ENCODE measurements at places on chromosomes 5 and 9.

GRCh38 chr5:78221964-78222451 is 72.5 kb downstream of the AP3B1 start:
- DNase-seq: no peak

DNA sequence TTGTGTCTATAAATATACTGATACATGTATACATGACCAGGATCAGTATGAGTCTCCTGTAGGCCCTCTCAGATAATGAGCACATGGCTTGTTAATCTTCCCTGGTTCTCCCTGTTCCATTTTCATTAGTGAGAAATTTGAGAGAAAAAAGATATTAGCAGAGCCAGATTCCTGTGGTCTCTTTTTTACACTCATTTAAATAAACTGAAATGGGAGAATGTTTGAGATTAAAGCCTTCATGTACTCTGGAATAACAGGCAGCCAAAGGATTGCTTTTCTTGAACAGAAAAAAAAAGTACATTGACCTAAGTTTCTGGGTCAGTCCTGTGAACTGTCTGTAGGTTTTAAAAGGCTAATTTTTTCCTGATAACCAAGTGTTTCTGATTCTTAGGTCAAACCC is 44.2 kb downstream of the PWWP2A start:
- DNase-seq: no peak

- DNase-seq: no peak
Measured at GRCh38 chr9:92730897-92731296, 33.7 kb downstream of the BICD2 start.

DNA sequence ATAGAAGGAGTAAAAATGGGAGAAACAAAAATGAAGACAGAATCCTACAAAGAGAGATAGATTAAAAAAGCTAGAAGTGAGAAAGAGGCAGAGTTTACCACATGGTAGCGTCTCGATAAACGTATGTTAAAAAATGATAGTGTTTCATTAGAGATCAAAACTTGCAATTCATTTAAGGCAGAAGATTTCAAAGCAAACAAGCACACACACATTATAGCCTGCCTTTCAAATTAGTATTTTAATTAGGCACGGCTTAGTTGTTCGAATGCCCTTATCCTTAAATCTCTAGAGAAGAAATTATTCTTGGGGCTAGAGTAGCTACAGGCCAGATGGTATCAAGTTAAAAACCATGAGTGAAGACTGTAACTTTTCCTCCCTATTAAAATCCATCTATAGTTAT is 6.0 kb downstream of the STOM start:
- no peak for DNase-seq

- DNase-seq: no peak
Measured at GRCh38 chr5:14678773-14679334, 14.3 kb downstream of the OTULIN start.

DNA sequence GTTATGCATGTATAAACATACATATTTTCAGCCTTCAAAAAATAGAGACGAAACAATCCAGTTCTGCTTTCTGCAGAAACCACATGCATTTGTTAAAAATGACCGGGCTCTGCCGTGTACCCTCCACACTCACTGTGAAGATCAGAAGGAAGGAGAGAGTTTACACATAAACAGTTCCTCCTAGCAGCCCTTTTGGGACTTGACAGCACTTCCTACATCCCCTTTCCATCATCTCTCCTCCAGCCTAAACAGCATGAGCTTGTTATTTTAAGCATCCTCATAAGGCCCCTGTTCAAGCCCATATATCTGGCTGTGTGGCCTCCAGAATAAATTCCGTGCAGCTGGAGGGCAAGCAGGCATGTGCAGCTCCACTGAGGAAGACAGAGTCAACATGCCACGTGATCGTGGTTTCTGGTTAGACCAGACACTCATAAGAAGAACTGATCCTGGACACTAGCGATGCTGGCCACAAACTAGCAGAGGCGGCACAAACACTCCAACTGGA is 42.2 kb downstream of the NIPAL4 start:
- no peak for DNase-seq

DNA sequence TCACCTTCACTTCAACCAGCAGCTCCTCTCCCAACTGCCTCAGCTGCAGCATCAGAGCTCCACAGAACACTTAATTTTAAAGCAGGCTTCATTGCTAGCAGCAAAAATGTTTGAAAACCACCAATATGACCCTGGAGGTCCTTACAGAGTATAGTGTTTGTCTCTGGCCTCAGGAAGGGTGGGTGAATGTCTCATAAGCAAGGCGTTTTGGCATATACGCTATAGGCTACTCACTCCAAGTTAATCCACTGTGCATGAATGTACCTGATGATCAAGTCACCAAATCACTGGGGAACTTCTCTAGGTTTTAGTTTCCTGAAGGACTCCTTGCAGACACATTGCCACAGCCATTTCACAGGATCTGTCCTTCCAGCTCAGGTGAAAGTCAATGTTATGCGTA is 125.3 kb downstream of the GABBR2 start:
- DNase-seq: no peak

DNA sequence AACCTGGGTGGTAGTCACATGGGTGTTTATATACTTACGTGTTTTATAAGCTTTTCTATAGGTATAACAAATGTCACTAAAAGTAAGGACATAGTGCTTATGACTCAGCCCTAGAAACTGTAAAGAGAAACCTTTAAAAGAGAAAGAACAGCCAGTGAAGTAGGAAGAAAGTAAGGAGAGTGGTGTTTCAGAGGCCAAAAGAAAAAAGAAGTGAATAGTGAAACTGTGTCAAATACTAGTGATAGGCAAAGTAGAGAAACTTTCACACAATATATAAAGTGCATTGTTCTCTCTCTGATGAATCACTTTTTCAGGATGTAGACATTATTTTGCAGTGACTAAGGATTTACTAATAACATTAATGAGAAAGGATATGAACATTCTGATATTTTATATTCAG is 74.2 kb upstream of the SUSD1 start:
- no peak for DNase-seq

GRCh38 chr9:130636648-130637020 is 27.8 kb upstream of the PRDM12 start:
- DNase-seq: no peak

- DNase-seq: no peak
Measured at GRCh38 chr9:80968611-80969010, 720.7 kb downstream of the TLE1 start.

DNA sequence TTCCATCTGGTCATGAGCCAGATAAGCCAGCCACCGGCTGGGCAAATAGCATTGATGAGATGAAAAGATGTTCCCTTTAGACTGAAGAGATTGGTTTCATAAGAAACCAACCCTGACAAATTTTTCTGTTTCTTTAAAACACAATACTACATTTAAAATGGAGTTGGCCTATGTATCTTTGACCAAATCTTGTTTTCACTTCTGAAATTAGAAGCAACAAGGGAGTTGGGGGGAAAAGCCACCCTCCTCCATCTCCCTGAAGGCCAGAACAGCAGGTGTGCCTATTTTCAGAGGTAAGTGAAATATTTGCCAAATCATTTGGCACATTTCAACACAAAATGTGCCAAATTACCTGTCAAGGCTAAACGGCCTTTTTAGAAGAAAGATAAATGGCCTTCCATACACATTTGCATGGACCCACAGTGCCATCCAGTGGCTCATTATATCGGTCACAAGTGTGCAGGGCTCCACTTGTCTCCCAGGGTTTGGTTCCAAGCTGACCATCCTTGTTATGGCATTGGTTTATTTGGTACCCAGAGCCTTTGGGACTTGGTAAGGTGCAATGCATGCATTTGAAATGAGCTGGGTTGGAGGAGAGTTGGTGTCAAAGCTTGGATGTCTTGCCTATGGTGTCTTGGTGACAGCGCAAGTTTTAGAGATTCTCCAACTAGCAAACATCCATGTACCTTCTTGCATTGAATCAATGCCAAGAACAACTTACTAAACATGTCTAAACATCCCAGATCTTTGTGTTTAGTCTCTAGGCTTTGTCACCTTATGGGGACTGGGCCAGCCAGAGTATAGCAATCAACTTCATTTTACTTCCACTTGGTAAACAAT is 372.0 kb upstream of the KIF2A start:
- no peak for DNase-seq

DNA sequence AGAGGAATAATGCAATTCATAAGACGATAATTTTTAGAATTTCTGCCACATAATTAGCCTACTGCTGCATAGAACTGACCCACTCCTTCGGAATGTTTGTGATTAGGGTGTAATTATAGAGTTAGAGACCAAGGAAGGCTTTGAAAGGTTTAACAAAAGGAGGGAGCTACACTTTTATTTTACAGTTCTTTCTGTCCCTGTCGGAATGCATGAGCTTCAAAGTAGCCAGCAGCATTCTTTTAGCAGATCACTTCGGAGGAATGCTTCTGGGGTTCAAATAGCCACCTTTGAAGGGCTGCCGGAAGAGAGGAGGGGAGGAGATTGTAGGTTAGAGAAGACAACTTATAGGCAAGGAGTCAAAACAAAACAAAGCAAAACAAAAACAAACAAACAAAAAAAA is 168.1 kb downstream of the GRIA1 start:
- no peak for DNase-seq

DNA sequence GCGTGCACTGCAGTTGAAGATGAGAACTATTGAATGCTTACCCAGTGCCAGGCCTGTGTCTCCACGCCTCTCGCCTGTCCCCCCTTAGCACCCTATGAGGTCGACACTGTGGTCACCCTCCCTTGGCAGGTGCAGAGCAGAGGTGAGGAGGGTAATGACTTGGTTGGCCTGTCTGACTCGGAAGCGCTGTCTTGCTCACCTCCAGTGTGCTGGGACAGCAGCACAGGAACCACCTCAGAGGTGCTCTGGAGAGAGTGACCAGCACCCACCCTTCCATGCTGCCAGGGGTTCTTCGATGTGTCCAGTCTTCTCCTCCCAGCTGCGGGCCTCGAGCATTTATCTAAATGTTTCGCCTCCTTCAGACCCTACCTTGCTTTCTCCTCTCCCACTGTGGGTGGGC is 178.3 kb upstream of the IRX2 start:
- no peak for DNase-seq

- DNase-seq: no peak
Measured at GRCh38 chr9:110537841-110538646, 41.5 kb downstream of the SVEP1 start.

GRCh38 chr5:71922584-71923106 is 184.6 kb upstream of the MAP1B start:
- DNase-seq: no peak

- DNase-seq: no peak
Measured at GRCh38 chr9:83200531-83200930, 137.6 kb upstream of the RASEF start.

DNA sequence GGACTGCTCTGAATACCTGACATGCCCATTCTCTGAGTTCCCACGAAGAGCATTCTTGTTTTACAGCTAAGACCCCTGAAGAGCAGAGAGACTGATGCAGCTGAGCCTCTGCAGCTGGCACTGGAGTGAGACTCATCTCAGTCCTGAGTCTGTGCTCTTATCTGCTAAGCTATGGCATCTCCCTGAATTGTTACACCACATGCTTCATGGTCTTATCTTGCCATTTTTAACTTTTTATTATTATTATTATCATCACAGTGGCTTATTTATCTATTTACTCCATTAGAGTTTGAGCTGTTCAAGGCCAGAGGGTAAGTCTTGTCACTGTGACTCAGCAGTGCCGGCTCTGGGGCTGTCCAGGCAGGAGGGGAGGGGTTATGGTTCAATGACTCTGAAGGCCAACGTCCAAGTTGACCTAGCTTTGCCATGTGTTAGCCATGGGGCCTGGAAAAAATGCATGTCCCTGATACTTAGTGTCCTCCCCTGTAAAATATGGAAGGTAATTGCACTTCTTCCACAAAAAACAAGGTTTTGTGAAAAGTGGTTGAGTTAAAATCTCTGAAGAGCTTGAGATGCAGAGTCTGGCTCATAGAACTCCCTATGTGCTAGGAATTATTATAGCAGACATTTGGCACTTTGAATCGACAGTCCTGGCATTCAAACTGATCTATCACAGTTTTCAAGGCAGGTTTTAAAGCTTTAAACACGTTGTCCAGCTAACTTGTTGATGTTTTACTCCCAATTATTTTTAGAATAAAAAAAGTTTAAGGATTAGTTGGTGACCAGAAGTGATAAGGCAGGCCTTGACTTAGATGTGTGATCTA is 94.6 kb downstream of the ALDH1A1 start:
- DNase-seq: no peak

DNA sequence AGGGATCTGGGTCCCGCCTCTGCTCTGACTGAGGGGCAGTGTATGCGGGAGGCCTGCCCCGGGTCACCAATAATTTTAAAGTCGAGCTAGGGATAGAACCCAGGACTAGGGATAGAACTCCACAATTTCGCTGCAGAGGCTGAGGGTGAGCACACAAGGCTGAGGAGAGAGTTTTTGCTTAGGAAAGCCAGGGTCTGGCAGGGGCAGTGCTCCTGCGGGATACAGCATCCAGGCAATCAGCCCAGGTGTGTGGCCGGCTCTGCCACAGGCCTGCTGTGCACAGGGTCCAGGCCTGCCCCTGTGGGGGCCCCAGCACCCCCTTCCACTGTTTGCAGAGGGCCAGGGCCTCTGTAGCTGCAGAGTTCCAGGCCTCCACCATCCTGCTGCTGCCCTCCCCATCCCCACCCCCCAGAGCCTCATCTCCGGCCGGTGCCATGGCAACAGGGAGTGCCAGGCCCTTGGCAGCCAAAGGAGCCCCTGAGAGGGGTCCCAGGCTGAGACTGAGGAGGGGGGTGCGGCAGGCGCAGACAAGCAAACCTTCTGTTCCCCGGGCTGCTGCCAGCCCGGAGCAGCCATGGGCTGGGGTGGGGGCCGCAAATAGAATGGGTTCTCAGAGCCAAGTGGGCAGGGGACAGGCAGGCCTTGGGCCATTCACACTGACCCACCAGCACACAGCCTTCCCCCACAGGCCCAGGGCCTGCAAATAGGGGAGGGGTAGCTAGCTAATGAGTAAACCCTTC is 8.6 kb downstream of the PDGFRB start:
- DNase-seq: no peak

- DNase-seq: no peak
Measured at GRCh38 chr5:41524174-41524573, 13.8 kb upstream of the PLCXD3 start.

All from NCI-H2107 (cell line).